ENCODE measurements at places on chromosomes 13 and 19.

DNA sequence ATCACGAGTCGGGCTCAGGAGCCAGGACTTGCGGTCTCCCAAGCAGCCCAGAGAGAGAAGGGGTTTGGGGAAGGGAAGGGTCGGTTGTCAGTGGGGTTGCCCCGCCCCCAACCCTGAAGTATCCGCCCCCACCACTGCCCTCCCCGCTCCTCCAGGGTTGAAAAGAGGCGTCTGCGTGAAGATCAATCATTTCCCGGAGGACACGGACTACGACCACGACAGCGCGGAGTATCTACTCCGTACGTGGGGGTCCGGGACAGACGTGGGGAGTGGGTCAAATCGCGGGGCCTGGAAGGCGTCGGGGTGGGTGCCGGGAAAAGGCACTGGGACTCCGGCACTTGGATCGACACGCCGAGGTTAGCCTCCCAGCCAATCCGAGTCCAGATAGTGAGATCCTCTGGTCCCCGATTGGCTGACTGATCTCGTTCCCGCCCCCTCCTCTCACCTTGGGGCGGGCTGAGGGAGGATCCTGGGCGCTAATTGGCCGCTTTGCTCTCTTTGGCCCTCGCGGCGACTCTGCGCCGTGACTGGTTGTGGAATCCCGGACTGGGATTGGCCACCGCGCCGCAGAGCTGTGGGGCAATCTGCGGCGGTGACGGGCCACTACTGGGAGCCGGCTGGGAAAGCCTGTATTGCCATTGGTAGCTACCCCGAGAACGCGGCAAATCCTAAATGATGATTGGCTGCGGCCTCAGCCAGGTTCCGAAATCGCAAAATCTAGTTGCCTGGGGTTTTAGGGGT lies 13.3 kb upstream of the CACNG6 start:
- DNase-seq = peak; percentile 21

GRCh38 chr13:28245465-28245864 lies 107.1 kb downstream of the PAN3 start:
- DNase-seq = no peak

DNA sequence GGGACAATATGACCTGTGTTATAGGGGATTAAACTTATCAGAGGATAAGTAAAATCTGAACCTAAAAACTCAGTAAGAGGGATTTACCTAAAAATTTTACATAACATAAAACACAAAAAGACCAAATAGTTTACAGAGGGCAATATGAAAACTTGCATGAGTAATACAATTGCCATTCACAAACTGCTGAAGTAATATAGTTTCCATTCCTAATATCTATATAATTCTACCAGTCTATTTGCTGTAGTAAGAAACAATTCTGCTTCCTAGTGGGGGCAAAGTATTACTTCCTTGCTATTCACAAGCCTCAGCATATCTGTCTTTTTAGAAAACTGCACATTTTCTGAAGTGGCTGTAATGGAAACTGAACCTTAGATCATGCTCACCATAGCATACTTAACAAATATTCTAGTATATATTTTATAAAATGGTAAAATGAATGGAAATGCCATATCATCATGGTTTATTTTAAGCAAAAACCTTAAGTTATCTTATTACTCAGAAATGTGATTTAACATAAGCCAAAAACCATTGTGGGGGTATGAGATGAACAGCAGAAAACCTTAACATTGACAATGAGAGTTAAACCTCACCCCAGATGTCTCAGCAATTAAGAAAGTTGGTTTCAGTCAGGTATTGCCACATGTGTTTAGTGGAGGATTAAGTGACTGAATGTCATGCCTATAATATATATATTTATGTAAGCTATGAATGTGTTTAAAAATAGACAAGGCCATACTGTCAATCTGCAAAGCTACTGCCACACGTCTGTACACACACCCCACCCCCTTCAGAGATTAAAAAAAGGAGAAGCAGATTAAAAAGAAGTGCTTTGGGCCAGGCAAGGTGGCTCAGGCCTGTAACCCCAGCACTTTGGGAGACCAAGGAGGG lies 136.8 kb downstream of the MIPEP start:
- DNase-seq = no peak

GRCh38 chr13:41203810-41204209 lies 9.4 kb upstream of the KBTBD7 start:
- DNase-seq = no peak

- no peak for DNase-seq
These were observed 13.1 kb downstream of the AP2A1 start for GRCh38 chr19:49779731-49780555.

GRCh38 chr19:42270346-42271044 lies 1.4 kb downstream of the CIC start:
- peak; percentile 45 for DNase-seq

Measured in pancreas (tissue), 10 donors.